ENCODE measurements at places on chromosomes 7 and 10. TPM values are rescaled to one million over a fixed set of nuclear protein-coding genes. Genes with fewer than 3 reads are reported as not detected.

GRCh38 chr7:130481898-130482297, 10.0 kb upstream of the MEST start:
- no peak for DNase-seq

DNA sequence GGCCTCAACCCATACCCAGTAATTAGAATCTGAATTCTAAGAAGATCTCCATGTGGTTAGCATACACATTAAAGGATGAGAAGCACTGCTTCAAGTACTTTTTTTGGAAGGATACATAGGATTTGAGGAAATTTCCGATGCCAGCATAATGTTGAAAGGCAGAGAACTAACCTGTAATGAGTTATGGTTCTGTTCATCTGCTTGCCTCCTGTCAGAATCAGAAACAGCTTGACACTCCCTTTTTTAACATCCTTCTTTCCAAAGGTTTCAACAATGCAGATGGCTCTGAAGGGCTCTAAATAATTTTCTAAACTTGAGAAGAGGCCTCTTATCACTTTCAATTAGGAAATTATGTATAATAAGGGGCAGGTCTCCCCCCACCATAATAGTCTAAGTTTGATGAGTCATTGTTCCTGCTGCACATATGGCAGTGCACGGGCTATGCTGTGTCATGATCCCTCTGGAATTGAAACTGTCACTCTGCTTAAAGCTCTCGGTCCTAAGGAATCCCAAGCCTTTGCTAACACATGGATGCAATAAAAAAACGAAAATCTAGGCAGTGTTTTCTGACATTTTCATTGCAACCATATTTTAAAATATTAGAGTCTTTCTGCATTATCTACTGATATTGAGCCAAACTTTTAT, 291.2 kb upstream of the FZD1 start:
- DNase-seq: no peak

DNA sequence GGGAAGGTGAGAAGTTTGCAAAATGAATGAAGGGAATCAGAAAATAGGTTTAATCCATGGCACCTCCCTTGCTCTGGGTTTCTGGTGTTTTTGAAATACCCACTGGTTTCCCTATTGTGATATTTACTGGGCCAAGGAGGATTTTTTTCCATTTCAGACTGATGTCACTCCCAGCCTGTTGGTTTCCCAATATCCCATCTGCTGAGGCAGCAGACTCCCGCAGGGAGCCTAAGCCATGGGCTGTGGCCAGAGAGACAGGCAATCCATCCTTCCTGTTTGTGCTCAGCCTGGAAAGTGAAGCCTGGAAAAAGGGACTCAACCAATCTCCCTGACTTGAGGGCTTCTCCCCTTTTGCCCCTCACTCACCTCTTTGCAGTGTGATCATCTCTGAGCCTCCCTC, 22.8 kb downstream of the FAM107B start:
- DNase-seq: no peak

DNA sequence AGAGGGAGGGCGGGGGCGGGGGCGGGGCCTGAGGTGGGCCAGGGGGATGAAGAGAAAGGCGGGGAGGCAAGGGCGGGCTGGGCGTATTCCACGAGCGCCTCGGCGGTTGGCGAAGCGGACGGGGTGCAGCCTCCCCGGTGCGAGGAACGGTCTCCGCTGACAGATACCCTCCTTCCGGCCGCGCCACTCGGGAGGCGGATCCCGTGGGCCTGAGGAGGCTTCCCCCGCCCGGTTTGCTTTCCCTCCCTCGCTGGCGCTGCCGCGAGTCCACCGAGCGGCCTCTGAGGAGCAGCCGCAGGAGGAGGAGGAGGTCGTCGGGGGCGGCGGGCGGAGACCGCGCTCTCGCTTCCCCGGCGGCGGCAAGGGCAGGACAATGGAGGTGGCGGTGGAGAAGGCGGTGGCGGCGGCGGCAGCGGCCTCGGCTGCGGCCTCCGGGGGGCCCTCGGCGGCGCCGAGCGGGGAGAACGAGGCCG, at the start of gene TRIM24:
TSS of gene TRIM24 (plus strand) at position 84 of the 473 bp plus-strand sequence. CDS start at position 374, 290 bp downstream.
- peak; percentile 99 for DNase-seq

DNA sequence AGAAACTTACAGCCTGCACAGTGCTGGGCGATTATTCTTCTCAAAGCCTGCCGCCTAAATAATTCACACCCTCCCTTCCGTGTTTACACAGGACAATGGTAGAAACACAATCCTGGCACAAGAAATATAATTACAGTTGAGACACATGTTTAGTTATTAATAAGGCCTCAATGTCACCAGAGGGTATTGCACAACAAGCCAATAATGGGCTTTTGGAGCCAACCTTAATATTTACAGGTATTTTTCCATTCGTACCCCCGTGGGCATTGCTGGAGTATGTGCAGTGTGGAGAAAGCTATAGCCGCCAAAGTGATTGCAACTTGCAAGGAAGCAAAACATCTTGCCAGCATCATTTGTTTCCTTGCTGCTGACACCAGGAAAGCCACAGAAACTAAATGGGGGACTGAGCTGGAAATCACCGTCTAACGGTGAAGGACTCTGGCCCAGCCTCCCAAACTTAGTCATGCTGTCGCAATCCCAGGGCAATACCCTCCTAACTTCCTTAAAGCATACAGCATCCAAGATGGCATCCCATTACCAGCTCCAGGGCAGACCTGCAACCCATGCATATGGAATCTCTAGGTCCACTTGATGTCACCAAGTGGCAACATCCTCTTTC, 8.6 kb downstream of the CALN1 start:
- no peak for DNase-seq

DNA sequence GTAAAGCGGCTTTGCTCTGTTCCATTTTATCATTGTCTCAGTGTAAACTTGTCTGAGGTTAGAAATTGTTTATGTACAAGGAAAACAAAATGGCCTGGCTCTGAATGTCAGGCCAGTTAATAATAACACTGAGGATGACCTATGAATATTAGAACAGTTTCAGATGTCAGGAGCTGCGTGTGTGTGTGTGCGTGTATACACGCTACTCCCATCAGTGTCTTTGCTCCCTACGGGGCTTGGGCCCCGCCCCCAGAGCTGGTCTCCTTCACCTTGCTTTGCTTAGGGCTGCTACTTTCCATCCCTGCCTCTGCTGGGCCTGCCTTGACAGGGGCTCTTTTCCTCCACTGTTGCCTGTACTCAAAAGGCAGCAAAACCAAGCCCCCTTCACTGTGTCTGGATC, 142.3 kb upstream of the BET1 start:
- no peak for DNase-seq

- DNase-seq: no peak
Observed at GRCh38 chr7:142248166-142249160, 9.4 kb downstream of the PRSS58 start.

DNA sequence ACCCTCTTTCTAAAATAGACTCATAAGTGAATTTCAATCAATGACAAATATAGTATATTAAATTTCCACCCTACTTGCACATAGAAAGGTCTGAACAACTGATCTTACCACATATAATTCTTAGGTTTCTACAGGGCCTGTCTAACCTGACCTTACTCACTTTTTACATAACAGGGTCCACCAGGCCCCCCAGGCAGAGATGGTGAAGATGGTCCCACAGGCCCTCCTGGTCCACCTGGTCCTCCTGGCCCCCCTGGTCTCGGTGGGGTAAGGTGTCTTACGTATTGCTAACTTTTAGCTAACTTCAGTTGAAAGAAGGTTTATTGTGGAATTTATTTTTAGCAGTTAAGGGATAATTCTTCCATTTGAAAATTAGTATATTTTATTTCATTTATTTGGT, 5.3 kb downstream of the COL1A2 start:
- no peak for DNase-seq

DNA sequence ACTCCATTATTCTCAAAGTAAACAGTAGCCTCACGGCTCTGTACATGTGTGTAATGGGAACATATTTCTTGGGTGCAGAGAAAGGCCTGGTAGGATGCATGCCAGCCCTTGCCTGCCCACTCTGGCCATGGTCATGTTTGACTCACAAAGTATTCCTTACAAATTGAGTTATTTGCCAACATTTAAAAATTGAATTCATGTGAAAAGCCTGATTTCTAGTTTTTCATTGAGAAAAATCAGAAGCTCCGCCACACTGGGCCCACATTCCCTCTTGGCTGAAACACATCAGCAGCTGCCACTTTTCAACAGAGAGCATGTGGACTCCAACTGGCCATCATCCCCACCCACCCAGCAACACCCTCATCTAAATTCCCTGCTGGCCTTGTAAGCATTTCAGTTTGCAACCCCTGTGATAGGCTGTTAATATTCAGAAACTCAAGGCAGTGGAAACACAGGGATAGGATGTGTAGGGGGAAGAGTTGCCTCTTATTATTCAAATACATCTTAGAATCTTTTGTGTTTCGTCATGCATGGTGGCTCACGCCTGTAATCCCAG, 40.9 kb downstream of the CDH23 start:
- DNase-seq: no peak

Gene CPA2
- total RNA-seq: not detected

Gene MYOF
- 4.1 TPM for total RNA-seq

Gene PRSS2
- not detected for total RNA-seq

Gene LIPA
- 55.3 TPM for total RNA-seq

Gene TRIM73
- total RNA-seq: 2.0 TPM
